IMR-90 (cell line): ENCODE measurements at places on chromosomes 13 and 19. TPM values are rescaled to one million over a fixed set of nuclear protein-coding genes. Genes with fewer than 3 reads are reported as not detected.

The SYCN gene
- total RNA-seq, result not detected in 2 replicates

The HSD17B14 gene
- total RNA-seq, result 0.54 and 0.56 TPM in 2 replicates

The GPC6 gene
- total RNA-seq, result 31.4 and 39.4 TPM in 2 replicates

The SGCG gene
- under 0.01 TPM in 1 of 2 replicates, not detected in the other for total RNA-seq

The CFD gene
- 1.1 and 1.4 TPM in 2 replicates for total RNA-seq

The CALR3 gene
- not detected in 2 replicates for total RNA-seq

The C13orf42 gene
- total RNA-seq, result not detected in 2 replicates

The OR7C1 gene
- not detected in 2 replicates for total RNA-seq

The ATP4B gene
- not detected in 2 replicates for total RNA-seq

The CEBPG gene
- total RNA-seq, result 14.3 and 21.1 TPM in 2 replicates

The MCEMP1 gene
- not detected in 2 replicates for total RNA-seq

The RFPL4AL1 gene
- total RNA-seq, result not detected in 2 replicates

The STX10 gene
- total RNA-seq, result 64.9 and 76.7 TPM in 2 replicates

The LRP3 gene
- total RNA-seq, result 8.4 and 8.6 TPM in 2 replicates

The ZNF681 gene
- 0.54 and 0.83 TPM in 2 replicates for total RNA-seq

The NBEA gene
- 2.2 TPM in 2 replicates for total RNA-seq

The LHB gene
- not detected in 2 replicates for total RNA-seq

The PRTN3 gene
- not detected in 2 replicates for total RNA-seq

The CBLC gene
- total RNA-seq, result not detected in 2 replicates

The FPR3 gene
- total RNA-seq, result not detected in 2 replicates

The MAST1 gene
- total RNA-seq, result 0.28 and 1.1 TPM in 2 replicates

The KISS1R gene
- total RNA-seq, result not detected in 2 replicates

The PCDH20 gene
- total RNA-seq, result not detected in 2 replicates

The ADAMTS10 gene
- 2.8 and 3.4 TPM in 2 replicates for total RNA-seq

The KLF12 gene
- 44.8 and 45.0 TPM in 2 replicates for total RNA-seq

The ZNF17 gene
- total RNA-seq, result 11.7 and 17.4 TPM in 2 replicates

The SHISA7 gene
- total RNA-seq, result not detected in 2 replicates

The ZNF101 gene
- total RNA-seq, result 7.3 and 8.3 TPM in 2 replicates

The GPR18 gene
- not detected in 2 replicates for total RNA-seq

The FOXO1 gene
- total RNA-seq, result under 0.01 and 0.18 TPM in 2 replicates

The LILRB4 gene
- total RNA-seq, result not detected in 2 replicates

The AMER2 gene
- total RNA-seq, result not detected in 2 replicates

The ALKBH6 gene
- 10.3 and 12.9 TPM in 2 replicates for total RNA-seq

The PINLYP gene
- total RNA-seq, result 0.54 and 0.83 TPM in 2 replicates
